ENCODE measurements at places on chromosomes 2 and 18.

GRCh38 chr2:5287558-5288334, 404.4 kb upstream of the SOX11 start:
- no peak for DNase-seq

DNA sequence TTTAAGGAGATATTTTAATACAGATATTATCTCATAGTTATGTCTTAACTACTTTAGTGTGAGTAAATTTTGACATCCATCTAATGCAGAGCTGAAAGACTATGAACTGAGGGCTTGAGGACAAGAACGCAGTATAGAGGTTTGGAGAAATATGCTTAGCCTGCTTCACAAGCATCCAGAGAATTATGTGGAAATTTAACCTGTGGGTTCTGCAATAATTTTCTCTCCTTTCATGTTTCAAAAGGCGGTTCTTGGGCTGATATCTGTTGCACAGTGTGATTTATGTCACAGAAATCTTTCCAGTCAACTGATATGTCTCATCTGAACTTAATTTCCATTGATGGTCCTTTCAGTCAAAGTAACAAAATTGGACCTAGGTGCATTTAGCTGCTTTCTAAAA, 371.9 kb upstream of the VRK2 start:
- no peak for DNase-seq

GRCh38 chr2:211837706-211838105, 700.9 kb downstream of the ERBB4 start:
- DNase-seq: no peak

GRCh38 chr2:98378901-98379300, 32.6 kb downstream of the CNGA3 start:
- no peak for DNase-seq

GRCh38 chr2:16105669-16106281, 165.4 kb downstream of the MYCN start:
- no peak for DNase-seq

DNA sequence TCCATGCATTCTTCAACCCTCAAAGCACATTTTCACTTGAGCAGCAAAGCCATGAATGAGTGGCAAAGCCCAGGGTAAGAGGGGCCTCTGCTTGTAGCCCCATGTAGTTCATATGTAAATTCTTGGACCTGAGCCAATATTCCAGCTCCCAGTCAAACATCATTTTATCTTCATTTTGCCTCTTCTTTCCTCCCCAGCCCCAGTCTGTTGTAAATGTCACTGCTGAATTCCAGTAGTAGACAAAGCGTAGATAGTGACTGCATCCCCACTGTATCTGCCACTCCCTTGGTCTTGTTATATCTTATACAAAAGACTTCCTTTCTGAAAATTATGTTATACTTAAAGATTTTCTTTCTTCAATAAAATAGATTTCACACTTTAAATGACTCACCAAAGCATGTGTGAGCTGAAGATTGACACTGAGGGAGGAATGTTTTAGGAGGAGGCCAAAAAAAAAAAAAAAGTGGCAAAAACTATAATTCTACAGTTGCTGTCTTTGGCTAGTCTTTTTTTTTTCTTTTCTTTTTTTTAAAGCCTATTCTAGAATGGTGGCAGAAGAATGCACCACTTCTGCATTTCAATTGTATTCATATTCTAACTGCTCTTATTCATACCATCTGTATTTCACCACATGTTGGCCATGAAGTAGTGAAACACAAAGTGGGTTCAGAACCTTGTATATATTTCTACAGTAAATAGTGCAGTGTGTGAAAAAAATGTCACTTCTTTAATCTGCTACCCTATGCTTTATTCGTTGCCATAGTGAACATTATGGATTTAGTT, 306.1 kb downstream of the CPS1 start:
- no peak for DNase-seq

GRCh38 chr2:234960175-234961088, 8.6 kb downstream of the SH3BP4 start:
- no peak for DNase-seq

- DNase-seq: no peak
Observed at GRCh38 chr2:37871456-37872191, 53.5 kb upstream of the RMDN2 start.

DNA sequence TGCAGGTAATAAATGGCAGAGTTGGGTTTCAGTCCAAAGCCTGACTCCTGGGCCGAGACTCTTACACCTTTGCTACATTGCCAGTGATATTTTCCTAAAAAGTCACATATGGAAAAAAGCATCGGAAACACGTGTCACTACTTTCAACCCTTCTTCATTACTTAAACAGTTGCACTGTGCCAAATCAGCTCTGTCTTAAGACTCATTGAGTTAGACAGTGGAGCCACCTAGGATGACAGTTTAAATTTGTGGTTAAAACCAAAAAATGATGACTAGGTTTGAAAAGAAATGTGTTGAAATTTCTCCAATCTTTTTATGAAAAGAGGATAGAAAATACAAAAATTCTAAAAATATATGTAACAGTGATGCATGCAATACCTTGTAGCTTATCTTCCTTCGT, 97.5 kb downstream of the TMEM247 start:
- DNase-seq: no peak

GRCh38 chr18:75477900-75478299, 50.4 kb upstream of the SMIM21 start:
- DNase-seq: no peak

- DNase-seq: no peak
Observed at GRCh38 chr2:43083710-43084698, 142.4 kb downstream of the ZFP36L2 start.

- no peak for DNase-seq
Observed at GRCh38 chr2:162070228-162070936, 3.6 kb downstream of the DPP4 start.

DNA sequence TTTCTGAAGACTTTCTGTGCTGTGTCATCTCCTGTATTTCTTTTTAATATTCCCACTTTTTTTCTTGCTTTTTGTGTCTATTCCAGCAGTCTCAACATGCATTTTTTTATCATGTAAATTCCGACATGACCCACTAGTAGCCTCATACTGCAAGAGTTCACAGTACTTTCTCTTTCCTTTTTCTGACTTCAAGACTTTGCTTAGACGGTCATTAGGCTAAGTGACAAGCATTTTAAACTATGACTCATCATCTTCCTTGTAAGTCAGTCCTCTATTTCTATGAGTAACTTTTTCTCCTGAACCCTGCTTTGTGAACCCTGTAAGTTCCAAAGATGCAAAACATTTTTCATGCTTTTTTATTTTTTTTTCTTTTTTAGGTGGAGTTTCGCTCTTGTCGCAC, 381.2 kb downstream of the TXNL1 start:
- DNase-seq: no peak

DNA sequence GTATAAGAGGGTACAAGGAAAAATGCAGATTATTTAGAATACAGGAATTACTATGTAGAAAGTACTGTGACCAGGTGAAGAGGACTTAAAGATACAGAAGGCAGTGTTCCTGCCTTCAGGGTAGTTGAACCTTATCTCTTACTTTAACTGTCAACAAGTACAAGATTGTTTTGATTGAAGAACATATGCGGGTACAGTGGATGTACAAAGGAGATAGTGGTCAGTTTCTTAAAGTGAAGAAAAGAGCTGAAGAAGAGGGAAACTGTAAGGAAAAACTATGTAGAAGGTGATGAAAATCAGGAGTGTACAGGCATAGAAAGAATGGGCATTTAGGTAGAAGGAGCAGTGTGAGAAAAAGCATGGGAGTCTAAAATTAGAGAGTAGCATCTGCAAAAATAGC, 2.2 kb downstream of the RALBP1 start:
- DNase-seq: no peak

DNA sequence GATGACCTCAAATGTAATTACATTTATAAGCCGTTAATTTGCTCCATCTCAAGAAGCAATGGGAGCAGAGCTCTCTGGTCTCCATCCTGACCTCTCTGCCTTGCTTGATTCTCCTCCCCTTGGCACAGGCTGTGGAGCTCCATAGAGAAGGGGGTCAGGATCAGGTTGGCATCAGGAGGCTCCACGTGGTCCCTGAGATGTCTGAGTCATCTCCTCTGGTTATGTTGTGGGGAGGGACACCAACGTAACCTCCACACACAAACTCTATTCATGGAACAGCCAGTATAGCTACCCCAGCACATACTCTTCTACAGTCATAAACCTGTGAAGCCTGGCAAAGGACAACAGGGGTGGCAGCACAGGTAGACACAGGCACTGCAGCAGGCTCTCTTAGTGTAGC, 29.0 kb downstream of the TRABD2A start:
- DNase-seq: no peak

GRCh38 chr2:10717628-10718027, 3.8 kb upstream of the ATP6V1C2 start:
- DNase-seq: no peak

DNA sequence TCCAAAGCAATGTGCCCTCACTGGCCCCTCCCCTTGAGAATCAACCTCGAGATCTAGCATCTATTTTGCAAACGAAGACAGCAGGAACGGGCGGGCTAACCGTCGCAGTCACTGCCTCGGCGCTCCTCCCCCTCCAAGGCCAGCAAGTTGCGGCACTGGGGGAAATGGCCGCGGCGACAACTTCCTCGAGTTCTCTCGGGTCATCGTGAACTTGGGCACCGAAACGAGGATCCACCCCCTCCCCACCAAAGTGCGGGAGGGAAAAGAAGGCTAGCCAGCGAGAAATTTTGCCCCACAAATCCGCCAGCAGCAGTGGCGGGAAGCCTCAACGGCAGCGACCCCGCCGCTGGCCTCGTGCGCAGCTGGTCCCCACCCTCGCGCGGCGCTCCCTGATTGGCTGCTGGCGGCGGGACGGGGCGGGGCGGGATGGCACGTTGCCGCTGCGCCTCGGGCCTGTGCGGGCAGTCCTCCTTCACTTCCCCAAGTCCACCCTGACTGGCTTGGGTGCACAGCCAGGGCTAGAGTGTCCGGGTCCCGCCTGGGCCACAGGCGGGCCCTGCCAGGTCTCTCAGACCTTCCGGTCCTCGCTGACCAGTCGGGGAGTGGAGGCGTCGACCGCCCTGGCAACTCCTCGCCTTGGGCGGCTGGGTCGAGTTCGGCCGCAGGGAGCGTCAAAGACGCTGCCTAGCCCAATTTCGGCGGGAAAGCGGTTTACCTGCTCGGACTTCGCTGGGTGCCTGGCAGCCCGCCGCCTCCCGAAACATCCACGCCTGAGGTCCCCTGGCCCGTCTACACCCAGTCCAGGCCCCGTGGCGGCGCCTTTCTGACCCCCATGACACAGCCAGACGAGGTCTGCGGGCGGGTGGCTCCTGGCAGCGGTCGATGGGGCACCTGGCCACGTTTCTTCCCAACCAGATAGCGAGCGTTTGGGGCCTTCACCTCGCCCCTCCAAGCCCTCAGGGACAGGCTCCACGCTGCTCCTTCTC, at the start of gene BOLL:
BOLL (minus strand) TSS at position 364 of the 986 bp plus-strand sequence. CDS start 3,469 bp downstream, outside the sequence.
- no peak for DNase-seq

DNA sequence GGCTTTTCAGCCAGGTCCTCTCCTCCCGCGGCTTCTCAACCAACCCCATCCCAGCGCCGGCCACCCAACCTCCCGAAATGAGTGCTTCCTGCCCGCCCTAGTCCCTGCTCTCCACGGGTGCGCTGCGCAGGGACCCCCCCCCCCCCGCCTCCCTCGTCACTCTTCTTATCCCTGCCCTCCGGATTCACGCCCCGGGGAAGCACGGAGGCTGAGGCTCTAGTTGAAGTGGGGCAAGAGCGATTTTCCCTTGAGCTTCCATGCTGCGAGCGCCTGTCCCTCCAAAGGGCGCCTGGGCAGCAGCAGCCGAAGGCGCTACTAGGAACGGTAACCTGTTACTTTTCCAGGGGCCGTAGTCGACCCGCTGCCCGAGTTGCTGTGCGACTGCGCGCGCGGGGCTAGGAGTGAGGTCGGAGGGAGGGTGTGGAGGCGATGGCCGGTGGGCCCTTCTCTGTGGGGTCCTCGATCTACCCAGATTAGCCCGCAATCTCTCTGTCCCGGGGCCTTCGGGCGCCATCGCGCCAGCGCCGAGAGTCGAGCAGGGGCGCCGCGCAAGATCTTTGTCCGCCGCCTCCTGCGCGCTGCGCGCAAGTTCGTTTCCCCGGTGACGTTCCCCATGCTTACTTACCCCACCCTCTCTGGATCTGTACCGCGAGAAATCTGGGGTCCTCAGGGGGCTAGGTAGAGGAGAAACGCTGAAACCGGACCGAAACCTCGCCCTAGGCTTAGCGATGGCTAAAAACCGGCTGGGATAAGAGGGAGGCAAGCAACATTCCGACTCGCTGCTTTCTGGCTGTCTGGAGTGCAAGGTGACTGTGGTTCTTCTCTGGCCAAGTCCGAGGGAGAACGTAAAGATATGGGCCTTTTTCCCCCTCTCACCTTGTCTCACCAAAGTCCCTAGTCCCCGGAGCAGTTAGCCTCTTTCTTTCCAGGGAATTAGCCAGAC, 677 bp downstream of the GAD1 start:
- no peak for DNase-seq

GRCh38 chr2:207599636-207600035, 25.6 kb downstream of the METTL21A start:
- no peak for DNase-seq

Data from stimulated activated CD8-positive, alpha-beta memory T cell treated with anti-CD3 and anti-CD28 coated beads, Interleukin-2, amount 100 ng/mL, for 1 hour (primary cell).